ENCODE measurements at places on chromosomes 5 and 9. TPM values are rescaled to one million over a fixed set of nuclear protein-coding genes. Genes with fewer than 3 reads are reported as not detected.

DNA sequence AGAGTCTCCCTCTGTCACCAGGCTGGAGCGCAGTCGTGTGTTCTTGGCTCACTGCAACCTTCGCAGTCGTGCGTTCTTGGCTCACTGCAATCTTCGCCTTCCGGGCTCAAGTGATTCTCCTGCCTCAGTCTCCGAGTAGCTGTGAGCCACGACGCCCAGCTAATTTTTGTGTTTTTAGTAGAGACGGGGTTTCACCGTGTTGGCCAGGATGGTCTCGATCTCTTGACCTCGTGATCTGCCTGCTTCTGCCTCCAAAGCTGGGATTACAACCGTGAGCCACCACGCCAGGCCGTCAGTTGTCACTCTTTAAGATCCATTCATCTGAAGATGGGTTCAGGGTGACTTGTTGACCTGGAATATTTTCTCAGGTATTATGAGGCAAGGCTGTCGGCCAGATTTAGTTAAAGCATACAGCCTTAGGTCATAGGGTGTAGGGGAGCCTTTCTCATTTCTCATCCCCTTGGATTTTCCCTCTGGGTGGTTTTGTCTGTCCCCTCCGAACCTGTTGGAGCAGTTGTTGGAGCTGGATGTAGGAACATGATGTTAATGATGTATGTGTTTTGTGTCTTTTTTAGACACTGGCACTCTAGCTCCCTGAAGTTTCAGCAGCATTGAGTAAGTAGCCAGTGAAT is 1.6 kb downstream of the SLC22A5 start:
- peak overlapping the region; percentile 40 for H3K4me3 ChIP-seq
- H3K27ac ChIP-seq = no peak overlapping the region
- H3K27me3 ChIP-seq = peaks cover 6% of the 10 kb centered on the region
- H3K36me3 ChIP-seq = no peaks in the 10 kb centered on the region
- no peak for DNase-seq

- no peak for DNase-seq
- no peaks in the 10 kb centered on the region for H3K36me3 ChIP-seq
Measured at GRCh38 chr5:9781275-9781674, 151.1 kb upstream of the TAS2R1 start.

GRCh38 chr9:128271512-128271911 is 4.3 kb downstream of the GOLGA2 start:
- H3K4me1 ChIP-seq = peaks cover 12% of the 10 kb centered on the region
- DNase-seq = no peak
- H3K36me3 ChIP-seq = peaks cover 23% of the 10 kb centered on the region
- H3K4me3 ChIP-seq = peak overlapping the region; percentile 22

DNA sequence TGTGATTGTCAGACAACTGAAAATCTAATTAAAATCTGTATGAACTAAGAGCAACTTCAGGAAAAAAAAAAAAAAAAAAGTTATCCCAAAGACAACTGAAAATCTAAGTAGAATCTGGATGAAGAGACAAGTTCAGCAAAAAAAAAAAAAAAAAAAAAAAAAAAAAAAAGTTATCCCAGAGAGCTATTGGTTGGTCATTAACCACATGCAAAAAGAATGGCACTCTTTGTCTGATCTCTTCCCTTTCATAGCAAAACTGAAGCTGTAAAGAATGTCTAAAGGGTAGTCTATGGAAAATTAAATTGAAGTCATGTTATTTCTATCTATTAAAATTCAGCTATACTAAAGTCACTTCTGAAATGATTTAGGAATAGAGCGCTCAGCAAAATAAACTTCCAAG is 32.9 kb downstream of the STRBP start:
- H3K27ac ChIP-seq = no peak overlapping the region
- H3K36me3 ChIP-seq = no peaks in the 10 kb centered on the region
- no peak for DNase-seq
- no peak overlapping the region for H3K4me3 ChIP-seq
- no peaks in the 10 kb centered on the region for H3K27me3 ChIP-seq

PANK3 gene
- 103 TPM for total RNA-seq

MAN1B1 gene
- 70.4 TPM for total RNA-seq

CEL gene
- total RNA-seq = 4.2 TPM

DNA sequence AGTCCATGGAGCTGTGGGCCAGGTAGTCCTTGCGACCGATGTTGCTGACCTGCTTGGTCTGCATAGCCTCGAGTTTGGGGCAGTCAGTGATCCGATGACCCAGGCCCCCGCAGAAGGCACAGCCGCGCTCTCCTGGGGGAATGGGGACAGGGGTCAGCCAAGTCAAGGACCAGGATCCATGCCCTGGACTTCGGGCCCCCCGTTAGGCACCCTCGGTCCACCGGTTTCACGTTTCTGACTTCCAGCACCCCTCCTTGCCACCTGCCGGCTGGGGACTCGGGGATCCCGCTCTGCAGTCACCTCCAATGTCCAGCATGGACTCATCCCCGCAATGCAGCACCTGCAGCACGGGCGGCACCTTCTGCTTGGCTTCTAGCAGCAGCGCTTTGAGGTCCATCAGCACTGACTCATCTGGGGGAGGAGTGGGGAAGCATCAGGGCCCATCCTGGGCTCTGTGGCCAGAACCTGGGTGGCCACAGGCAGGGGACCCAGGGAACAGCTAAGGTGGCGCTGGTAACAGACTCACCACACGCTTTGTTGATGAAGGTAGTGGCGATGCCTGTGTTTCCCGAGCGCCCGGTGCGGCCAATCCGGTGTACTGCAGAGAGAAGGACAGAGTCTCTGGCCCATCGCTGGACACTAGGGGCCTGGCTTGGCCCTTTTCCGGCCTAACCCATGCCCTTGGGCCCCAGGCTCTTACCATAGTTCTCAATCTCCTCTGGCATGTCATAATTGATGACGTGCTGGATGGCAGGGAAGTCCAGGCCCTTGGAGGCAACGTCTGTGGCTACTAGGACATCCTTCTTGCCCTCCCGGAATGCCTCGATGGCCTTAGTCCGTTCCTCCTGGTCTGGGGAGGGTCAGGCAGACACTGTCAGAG is 2.4 kb upstream of the DOK3 start:
- no peak for DNase-seq
- peaks cover 24% of the 10 kb centered on the region for H3K27me3 ChIP-seq
- H3K27ac ChIP-seq = no peak overlapping the region

DNA sequence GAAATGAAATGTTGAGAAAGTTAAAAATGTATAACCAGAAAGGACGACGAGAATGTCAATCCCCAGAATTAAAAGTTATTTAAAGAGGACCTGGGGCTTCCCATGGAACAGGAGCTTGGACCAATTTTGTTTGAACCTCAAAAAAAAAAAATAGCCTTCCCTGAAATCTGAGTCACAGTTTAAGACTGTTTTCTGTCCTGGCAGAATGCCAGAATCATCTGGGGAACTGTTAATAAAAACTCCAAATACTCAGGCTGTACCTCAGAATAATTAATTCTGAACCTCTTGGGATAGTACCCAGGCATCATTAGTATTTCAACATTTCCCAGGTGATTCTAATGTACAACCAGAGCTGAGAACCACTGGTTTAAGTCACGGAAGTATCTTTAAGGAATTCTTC is 102.2 kb upstream of the SLCO6A1 start:
- H3K36me3 ChIP-seq = no peaks in the 10 kb centered on the region
- H3K4me1 ChIP-seq = no peaks in the 10 kb centered on the region
- peaks cover 2% of the 10 kb centered on the region for H3K27me3 ChIP-seq
- H3K4me3 ChIP-seq = no peak overlapping the region

GRCh38 chr5:132525299-132525724 is 18.0 kb downstream of the IL5 start:
- H3K27ac ChIP-seq = no peak overlapping the region
- peaks cover 3% of the 10 kb centered on the region for H3K27me3 ChIP-seq
- no peak overlapping the region for H3K4me3 ChIP-seq
- no peaks in the 10 kb centered on the region for H3K36me3 ChIP-seq
- peaks cover 12% of the 10 kb centered on the region for H3K4me1 ChIP-seq

Measured in endothelial cell (in vitro differentiated cells).